ENCODE measurements at places on chromosomes 1 and 21.

DNA sequence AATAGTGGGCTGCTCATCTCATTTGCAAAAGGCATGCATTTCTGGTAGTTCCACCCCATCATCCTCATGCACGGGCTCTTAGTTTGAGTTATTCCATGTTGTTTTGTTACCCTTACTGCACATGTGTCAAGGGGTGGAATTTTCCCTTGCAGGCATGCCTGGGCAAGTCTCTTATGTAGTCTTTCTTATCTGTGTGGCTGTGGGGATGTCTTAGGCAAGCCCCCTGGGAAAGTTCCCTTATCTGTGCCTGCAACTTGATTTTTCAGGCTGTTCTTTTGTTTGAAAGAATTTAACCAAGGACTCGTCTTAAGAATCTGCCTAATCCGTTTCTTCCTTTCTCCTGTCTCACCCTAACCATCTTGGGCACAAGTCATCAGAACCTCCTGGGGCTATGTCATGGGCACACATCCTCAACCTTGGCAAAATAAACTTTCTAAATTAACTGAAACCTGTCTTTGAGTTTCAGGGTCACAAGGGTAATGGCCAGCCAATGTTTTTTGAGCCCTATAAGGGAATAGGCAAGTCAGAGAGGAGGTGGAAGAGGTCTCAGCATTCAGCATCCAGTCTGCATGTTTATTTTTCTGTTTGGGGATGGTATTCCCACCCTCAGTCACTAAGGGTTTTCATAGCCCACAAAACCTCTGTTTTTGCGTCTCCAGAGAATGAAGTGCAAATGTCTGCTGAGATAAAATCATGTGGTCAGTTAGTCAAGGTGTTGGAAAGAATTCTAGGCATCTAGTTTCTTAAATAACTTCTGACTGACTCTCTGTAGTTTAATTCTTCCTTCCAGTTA, 579.7 kb downstream of the PLA2G4A start:
- DNase-seq = no peak

DNA sequence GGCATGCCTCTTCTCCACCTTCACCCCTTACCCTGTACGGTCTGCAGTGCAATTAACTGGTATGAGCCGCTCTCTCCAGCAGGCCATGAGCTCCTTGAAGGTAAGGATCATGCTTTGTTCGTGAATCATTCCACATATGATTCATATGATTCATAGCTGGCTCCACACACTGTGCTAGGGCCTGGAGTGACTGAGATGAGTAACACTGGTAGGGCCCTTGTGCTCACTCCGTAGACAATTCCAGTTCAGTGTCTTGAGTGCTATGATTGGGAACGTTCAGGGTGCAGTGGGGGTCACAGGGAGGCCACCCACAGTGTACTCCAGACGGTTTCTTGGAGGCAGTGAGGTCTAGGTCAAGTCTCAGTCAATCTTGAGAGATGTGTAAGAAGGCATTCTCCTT, 239.8 kb downstream of the LMX1A start:
- no peak for DNase-seq

DNA sequence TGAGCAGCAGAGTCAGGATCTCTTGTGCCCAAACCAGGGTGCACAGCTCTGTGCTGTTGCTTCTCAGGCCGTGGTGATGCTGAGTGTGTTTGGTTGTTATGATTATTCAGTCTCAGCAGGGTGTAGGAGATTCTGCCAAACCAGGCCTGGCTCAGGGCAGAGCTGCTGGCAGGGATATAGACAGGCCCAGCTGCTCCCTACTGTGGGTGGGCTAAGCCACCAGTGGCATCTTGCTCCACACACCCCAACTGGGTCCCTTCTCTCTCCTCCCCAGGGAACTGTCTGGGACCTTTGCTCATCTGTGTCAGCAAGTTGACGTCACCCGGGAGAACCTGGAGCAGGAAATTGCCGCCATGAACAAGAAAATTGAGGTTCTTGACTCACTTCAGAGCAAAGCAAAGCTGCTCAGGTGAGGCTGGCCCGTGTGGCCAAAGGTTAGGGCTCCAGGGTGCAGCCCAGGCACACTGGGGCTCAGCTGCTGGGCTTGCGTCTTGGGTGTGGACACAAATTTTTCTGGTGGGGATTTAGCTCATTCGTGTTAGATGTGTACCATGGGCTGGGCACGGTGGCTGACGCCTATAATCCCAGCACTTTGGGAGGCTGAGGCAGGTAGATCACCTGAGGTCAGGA, 9.9 kb upstream of the MIIP start:
- no peak for DNase-seq

- no peak for DNase-seq
Observed at GRCh38 chr1:174700314-174700713, 252.6 kb downstream of the GPR52 start.

All from stimulated activated CD4-positive, alpha-beta T cell treated with anti-CD3 and anti-CD28 coated beads, TNF-alpha, amount 100 ng/mL, for 1 hour (primary cell).